ENCODE measurements at places on chromosomes 4 and X.

DNA sequence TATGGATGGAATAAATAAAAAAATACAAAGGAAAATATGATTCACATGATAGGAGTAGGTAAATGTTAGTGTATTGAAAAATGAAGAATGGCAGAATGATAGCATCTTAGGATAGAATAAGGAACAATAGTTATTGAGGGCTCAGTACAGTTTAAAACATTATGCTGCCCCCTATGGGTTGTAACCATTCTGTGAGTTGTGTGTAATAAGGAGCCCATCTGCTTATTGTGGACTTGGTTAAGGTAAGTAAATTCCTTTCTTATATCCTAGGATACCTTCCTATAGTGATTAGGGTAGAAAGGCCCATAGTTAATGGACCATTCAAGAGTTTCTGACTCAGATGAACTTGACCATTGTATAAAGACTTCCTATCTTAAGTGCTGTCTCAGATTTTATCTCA lies 195.8 kb downstream of the PDHA2 start:
- DNase-seq: no peak

GRCh38 chr4:151921811-151922210 lies 161.0 kb upstream of the GATB start:
- no peak for DNase-seq

DNA sequence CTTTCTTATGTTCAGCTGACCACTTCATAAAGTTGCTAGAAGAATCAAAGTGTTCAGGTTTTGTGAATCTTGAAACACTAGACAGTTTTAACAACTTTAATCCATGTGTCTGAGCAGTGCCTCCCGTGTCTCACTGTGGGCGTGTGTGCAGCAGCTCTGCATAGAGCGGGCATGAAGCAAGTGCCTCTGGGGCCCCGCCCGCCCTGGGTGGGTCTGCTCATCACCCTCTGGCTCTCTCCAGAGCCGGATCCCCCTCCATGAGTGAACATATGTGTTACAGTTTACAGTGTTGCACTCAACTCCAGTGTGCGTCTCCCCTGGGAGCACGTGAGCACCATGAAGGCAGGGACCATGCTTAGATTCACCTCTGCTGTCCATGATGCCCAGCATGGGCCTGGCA lies 37.6 kb upstream of the CRMP1 start:
- DNase-seq: no peak

- DNase-seq: no peak
Measured at GRCh38 chrX:69051901-69052300, 113.4 kb downstream of the PJA1 start.

- DNase-seq: no peak
Measured at GRCh38 chr4:93080316-93080715, 748.2 kb upstream of the ATOH1 start.

- no peak for DNase-seq
Measured at GRCh38 chr4:142095886-142096605, 459.7 kb downstream of the IL15 start.

- DNase-seq: no peak
Measured at GRCh38 chrX:69299285-69299684, 134.0 kb upstream of the PJA1 start.

DNA sequence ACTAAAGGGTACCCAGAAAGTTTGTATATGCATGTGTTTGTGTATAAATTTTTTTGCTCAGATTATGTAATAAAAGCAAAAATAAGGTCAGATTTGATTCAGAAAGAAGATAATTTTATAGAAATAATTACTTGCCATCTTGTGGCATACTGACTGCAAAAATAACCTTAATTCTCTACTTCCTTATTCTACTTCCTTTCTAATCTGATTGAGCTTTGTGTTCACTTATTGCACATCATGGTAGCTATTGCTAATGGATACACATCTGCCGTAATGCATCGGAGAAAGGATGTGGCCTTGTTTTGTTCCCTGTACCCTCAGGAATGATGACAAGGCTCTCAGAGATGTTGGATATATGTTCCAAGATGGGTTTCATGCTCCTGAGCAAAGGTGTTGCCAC lies 10.5 kb upstream of the GNPDA2 start:
- no peak for DNase-seq

DNA sequence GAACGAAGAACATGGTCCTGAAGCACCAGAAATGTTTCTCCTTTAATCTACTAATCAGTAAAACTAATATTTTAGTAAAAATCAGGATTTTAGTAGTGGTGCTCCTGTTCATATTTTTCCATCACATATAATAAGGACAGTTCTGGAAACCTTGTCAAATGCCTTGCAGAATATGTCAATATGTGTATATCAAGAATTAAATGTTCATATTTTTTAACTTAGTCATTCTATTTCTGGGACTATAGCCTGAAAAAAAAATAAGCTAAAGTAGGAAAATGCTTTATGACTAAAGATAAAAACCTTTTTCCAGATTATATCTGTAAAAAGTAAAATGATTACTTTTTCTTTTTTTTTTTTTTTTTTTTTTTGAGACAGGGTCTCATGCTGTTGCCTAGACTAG lies 65.1 kb downstream of the MAB21L2 start:
- no peak for DNase-seq

GRCh38 chr4:8722556-8722955 lies 130.0 kb downstream of the CPZ start:
- DNase-seq: no peak

DNA sequence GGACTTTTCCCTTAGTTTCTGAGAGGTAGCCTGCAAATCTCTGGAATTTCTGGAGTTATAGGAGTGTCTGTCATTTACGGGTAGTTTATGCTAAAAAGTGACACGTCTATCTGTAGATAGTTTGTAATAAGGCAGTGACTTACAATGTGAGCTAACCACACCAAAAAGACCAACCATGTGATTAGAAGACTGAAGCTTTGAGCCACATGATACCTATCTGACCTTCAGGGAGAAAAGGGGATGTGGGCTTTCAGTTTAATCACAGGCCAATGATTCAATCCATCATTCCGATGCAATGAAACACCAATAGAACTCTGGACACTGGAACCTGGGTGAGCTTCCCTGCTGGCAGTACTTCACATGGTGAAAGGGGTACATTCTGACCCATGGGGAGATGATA lies 254.6 kb upstream of the GK2 start:
- no peak for DNase-seq

- no peak for DNase-seq
Measured at GRCh38 chr4:100079264-100079663, 111.0 kb downstream of the DDIT4L start.

- DNase-seq: no peak
Measured at GRCh38 chr4:96874657-96875056, 1034.8 kb downstream of the PDHA2 start.

GRCh38 chrX:71565474-71566041 lies 12.7 kb upstream of the GCNA start:
- no peak for DNase-seq

- DNase-seq: no peak
Measured at GRCh38 chr4:77911842-77912450, 49.3 kb downstream of the MRPL1 start.

GRCh38 chr4:3637326-3638016 lies 105.2 kb upstream of the LRPAP1 start:
- DNase-seq: no peak

- no peak for DNase-seq
Measured at GRCh38 chr4:6199422-6199921, 877 bp downstream of the JAKMIP1 start.

GRCh38 chr4:138401334-138401733 lies 159.2 kb upstream of the SLC7A11 start:
- DNase-seq: no peak

GRCh38 chrX:2483398-2484060 lies 17.2 kb downstream of the DHRSX start:
- no peak for DNase-seq

Data from stimulated activated CD8-positive, alpha-beta memory T cell treated with anti-CD3 and anti-CD28 coated beads, Interleukin-2, amount 100 ng/mL, for 1 hour (primary cell).